Stimulated activated CD8-positive, alpha-beta memory T cell treated with anti-CD3 and anti-CD28 coated beads, Interleukin-7, amount 100 ng/mL, for 1 hour (primary cell): ENCODE measurements at places on chromosomes 2 and 18.

GRCh38 chr2:48284621-48285212 is 245.2 kb upstream of the STON1 start:
- DNase-seq = no peak

- no peak for DNase-seq
Measured at GRCh38 chr18:50830544-50830943, 10.7 kb upstream of the MRO start.

GRCh38 chr2:146437712-146438111 is 1407.1 kb upstream of the ACVR2A start:
- DNase-seq = no peak

DNA sequence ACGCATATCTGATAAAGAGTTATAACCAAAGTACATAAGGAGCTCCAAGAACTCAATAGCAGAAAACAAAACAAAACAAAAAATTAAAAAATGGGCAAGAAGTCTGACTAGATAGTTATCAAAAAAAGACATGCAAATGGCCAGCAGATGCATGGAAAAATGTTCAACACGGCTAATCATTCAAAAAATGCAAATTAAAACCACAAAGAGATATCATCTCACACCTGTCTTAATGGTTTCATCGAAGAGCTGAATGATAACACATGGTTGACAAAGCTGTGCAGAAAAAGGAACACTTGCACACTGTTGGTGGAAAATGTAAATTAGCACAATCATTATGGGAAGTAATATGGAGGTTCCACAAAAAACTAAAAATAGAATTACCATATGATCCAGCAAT is 751.3 kb upstream of the POU3F3 start:
- DNase-seq = no peak

DNA sequence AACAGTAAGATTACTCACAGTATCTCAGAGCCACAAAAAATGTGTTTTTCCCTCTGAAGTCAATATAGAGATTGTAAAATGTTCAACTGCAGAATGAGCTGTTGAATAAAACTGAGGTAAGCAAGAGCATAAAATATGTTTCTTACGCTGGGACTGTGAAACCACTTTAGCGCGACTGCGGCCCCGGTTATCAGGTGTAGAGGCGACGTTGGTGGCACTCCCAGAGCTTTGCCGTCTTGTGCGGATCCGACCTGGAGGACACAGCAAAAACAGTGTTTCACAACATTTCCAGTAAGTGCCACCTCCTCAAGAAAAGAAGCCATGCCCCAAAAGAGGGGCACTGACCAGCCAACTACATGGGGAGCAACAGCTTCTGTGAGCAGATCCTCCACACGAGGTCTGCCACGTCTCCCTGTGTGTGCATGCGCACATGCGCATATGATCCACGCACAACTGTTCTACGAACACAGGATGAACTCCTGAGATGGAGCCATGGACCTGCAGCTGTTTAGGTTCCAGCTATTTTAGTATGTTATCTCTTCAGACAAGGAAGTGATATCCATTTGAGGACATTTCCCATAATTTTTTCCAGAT is 100.7 kb upstream of the RNU4ATAC start:
- no peak for DNase-seq
